ENCODE measurements at places on chromosomes 16 and 17.
A peak's percentile ranks its signal among the peaks of the same experiment; 100 is the strongest.

DNA sequence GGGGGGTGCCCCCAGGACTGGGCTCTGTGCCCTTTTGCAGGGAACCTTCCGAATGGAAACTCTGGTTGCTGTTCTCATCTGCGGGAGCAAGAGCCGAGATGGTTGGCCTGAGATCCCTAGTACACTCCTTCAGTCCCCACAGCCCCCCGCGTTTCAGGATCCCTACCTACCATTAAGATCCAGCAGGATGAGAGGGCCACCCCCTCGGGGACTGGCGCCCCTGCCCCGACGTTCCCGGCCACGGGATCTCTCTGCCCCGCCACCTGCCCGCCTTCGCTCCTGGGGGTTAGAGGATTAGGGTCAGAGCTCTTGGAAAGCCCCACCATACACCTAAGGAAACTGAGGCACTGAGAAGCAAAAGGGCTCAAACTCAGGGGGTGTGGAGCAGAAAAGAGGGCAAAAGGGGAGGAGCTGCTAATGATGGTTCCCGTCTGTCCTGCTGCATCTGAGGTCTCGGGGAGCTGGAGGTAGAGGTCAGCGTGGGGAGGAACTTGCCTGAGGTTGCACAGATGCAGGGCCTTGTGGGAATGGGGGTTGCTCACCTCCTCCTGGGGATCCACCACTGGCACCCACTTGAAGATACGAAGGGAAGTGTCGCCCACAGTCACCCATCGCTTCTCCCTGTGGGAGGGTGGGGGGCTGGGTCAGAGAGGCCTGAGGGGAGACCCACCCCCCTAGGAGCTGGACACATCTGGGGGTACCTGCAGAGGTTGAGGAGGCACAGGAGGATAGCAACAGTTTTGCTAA is 1.0 kb downstream of the BCL7C start:
- no peak for DNase-seq

GRCh38 chr17:17186051-17186450 is 20.1 kb downstream of the PLD6 start:
- DNase-seq: no peak

GRCh38 chr16:56669840-56670619 is 416 bp downstream of the MT1H start:
- no peak for DNase-seq

DNA sequence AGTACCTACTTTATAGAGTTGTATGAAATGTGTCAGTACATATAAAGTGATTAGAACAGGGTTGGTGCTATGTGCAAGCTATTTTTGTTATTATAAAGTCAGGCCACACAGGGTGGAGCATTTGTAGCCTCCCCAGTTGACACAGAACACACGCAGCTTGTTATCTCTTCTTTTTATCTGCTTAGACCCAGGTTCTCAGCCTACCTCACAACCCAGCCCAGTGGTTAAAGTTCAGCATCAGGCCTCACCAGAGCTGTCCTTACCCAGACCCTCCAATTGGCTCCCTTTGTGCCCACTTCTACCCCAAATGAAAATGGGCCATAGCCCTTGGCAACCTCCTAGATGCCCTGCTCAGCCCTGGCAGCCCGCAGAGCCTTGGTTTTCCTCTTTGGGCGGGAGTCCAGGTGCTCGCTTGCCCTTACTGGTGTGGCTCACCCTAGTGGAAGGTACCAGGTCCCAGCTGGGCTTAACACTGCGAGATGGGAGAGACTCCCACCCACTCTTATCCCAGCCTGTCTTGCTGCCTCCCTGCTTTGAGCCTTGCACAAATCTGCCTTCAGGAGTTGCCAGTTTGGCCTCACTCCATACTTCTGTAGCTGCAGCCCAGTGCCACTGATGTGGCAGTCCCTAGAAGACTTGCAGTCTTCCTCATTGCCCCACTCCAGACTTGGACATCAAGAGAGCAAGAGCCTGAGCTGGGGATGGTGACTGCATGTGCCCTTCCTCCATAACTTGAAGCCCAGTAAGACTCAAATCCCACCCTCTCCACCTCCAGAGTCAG is 1.1 kb upstream of the PIGS start:
- no peak for DNase-seq

- no peak for DNase-seq
Observed at GRCh38 chr17:57971572-57971971, 16.4 kb upstream of the CUEDC1 start.

DNA sequence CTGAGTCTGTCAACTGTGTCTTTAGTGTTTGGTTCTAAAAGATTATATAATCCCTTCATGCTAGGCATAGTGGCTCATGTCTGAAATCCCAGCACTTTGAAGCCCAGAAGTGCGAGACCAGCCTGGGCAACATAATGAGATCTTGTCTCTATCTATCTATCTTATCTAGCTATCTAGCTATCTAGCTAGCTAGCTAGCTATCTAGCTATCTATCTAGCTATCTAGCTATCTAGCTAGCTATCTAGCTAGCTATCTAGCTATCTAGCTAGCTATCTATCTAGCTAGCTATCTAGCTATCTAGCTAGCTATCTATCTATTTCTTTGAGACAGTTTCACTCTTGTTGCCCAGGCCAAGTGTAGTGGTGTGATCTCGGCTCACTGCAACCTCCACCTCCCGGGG is 43.8 kb downstream of the SPAG9 start:
- no peak for DNase-seq

DNA sequence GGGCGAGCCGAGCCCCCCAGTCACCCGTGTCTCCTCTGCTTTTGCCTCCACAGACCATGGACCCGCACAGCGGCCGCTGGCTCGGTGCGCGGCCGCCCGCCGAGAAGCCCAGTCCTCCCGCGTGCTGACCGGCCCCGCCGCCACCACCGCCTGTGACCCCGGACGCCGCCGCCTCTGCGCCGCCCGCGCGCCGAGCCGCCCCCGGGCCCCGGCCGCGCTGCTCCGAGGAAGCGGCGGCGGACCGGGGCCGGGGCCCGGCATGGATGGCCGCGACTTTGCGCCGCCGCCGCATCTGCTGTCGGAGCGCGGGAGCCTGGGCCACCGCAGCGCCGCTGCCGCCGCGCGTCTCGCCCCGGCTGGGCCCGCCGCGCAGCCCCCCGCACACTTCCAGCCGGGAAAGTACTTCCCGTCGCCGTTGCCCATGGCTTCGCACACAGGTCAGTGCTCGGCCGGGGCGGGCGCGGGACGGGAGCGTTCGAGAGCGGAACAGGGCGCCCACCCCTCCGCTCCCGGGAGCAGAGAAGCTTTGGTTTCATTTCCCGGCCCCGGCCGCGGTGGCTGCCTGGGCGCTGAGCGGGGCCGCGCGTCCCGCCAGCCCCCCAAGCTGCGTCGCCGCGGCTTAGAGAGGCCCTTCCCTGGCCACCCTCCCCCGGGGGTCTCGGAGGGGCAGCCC is 4.4 kb downstream of the BAHCC1 start:
- DNase-seq: no peak

GRCh38 chr17:33112763-33113162 is 121.1 kb downstream of the SPACA3 start:
- no peak for DNase-seq

DNA sequence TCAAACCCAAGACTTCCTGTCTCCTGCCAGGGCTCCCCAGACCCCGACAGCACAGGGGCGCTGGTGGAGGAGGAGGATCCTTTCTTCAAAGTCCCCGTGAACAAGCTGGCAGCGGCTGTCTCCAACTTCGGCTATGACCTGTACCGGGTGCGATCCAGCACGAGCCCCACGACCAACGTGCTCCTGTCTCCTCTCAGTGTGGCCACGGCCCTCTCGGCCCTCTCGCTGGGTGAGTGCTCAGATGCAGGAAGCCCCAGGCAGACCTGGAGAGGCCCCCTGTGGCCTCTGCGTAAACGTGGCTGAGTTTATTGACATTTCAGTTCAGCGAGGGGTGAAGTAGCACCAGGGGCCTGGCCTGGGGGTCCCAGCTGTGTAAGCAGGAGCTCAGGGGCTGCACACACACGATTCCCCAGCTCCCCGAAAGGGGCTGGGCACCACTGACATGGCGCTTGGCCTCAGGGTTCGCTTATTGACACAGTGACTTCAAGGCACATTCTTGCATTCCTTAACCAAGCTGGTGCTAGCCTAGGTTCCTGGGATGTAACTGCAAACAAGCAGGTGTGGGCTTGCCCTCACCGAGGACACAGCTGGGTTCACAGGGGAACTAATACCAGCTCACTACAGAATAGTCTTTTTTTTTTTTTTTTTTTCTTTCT is 8.1 kb downstream of the SERPINF1 start:
- no peak for DNase-seq

- peak; percentile 53 for DNase-seq
Observed at GRCh38 chr16:57277586-57277985, 6.9 kb downstream of the PLLP start.

- DNase-seq: no peak
Observed at GRCh38 chr16:86088287-86088686, 189.3 kb downstream of the IRF8 start.
